Large intestine (tissue), 12 donors: ENCODE measurements at places on chromosomes 12 and 14. TPM values are rescaled to one million over a fixed set of nuclear protein-coding genes. Genes with fewer than 3 reads are reported as not detected.
A peak's percentile ranks its signal among the peaks of the same experiment; 100 is the strongest.

DNA sequence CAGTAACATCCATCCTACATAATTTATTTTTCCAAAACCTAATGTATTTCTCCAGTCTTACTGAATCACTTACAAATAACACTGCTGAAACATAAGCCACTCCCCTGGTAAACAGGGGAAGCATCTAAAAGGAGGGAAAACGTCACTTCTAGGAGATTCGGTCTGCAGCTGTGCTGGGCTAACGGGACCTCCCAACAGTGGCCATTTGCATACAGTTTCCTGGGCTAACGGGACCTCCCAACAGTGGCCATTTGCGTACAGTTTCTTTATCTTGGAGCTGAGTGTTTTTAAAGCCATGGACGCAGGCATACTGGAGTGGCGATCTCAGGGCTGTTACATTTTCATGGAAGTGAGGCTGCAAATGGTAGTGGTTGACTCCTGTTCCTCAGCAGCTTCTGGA, 242.9 kb downstream of the TMEM132D start:
- no peak overlapping the region for H3K4me3 ChIP-seq
- H3K27ac ChIP-seq, result no peak overlapping the region
- H3K36me3 ChIP-seq, result no peaks in the 10 kb centered on the region
- no peaks in the 10 kb centered on the region for H3K27me3 ChIP-seq
- no peak for DNase-seq

- H3K4me1 ChIP-seq, result peaks cover 2% of the 10 kb centered on the region
- no peaks in the 10 kb centered on the region for H3K36me3 ChIP-seq
- peak overlapping the region; percentile 38 for H3K4me3 ChIP-seq
- peak overlapping the region; percentile 76 for H3K27ac ChIP-seq
- H3K27me3 ChIP-seq, result no peaks in the 10 kb centered on the region
- DNase-seq, result no peak
These were observed 44.7 kb upstream of the FBRSL1 start for GRCh38 chr12:132444957-132445883.

- peaks cover 2% of the 10 kb centered on the region for H3K4me1 ChIP-seq
- DNase-seq, result no peak
- no peaks in the 10 kb centered on the region for H3K27me3 ChIP-seq
These were observed 3.7 kb downstream of the HIF1A start for GRCh38 chr14:61699027-61699426.

DNA sequence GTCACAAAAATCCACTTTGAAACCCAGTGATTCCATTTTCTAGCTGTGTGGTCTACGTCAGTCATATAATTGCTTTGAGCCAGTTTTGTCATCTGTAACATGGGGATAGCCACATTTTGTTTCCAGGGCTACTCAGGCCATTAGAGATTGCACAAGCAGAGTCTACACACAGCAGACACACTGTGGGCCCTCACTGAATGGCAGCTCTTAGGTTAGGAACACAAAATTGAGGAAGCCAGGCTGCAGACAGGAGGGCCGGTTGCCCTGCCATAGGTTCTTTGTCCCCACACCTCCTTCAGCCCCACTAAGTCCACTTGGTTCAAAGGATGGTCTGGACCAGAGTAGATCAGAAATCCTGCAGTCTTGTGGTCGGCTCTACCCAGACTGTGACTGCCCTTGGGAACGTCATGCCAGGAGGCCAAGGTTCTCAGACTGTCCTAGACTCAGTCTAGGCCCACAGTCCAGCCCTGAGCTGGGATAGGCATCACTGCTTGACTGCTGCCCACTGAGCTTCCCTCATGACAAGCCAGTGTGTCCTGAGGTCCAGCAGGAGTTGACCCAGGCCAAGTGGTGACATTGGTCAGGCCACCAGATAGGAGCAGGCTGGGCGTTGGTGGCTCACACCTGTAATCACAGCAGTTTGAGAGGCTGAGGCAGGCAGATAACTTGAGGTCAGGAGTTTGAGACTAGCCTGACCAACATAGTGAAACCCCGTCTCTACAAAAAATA, 3.8 kb upstream of the MYH7 start:
- no peak overlapping the region for H3K27ac ChIP-seq
- H3K4me3 ChIP-seq, result no peak overlapping the region
- H3K27me3 ChIP-seq, result no peaks in the 10 kb centered on the region
- peaks cover 5% of the 10 kb centered on the region for H3K4me1 ChIP-seq

DNA sequence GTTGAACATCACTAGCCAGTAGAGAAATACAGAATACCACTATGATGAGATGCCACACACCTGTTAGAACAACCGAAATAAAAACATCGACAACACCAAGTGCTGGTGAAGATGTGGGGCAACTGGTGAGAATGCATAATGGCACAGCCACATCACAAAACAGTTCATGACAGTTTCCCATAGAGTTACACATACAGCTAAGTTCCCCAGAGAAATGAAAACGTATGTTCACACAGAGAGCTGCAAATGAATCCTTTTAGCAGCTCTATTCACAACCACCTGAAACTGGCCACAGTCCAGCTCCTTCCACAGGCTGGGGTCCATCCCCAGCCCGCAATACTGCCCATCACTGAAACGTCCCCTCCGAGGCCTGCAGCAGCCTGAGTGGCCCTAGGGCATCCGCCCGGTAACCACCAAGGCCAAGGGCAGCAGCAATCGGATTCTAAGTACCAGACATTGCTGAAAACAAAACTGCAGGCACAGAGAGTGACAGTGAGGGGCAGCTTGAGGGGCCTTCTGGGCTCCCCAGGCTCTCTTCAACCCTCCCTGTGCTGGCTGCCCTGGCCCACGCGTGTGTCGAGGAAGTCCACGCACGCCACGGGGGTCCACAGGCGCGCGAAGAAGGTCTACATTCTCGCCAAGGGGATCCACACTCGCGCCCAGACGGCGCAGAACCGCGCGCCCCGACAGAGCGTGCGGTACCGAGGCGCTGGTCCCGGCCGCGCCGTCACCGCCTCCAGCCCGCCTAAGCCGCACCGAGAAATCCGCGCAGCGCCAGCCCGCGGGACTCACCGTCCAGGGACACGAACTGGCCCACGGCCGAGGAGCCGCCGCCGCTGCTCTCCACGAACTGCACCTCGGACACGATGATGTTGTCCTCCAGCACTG, 903 bp downstream of the BRF1 start:
- DNase-seq, result no peak
- peak overlapping the region; percentile 66 for H3K4me3 ChIP-seq
- no peaks in the 10 kb centered on the region for H3K36me3 ChIP-seq

DNA sequence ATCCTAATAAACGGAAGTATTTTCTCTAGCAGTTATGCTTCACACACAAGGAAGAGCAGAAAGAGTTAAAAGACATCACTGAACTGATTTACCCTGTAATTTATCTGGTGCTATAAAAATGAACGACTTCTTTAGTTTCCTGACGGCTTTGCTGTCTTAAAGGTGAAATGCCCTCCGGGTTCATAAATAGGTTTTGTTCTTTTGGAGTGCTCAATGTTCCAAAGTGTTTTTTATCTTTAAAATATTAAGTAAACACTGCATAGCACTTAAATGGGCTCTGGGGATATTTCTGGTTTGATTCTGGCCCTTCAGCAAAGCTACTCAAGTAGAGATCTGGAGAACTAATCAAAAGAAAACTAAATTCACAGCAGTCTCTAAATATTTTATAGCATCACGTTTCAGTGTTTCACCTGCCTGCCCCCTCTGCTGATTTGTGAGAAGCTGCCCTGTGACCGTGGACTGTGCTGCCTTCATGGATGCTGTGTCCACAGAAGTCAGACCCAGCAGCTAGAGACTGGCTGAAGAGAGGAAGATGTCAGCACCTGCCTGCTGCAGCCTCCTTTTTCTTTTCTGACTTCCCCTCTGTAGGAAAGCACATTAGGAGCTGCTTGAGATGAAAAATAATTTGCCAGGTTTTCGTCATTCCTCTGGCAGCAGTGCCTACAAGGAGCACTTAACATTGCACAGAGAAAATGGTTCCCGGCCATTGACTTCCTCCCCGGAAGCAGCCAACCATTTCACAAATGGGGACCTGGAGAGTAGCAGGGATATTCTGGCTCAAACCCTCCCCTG, 205.1 kb upstream of the FSCB start:
- no peaks in the 10 kb centered on the region for H3K36me3 ChIP-seq
- H3K27me3 ChIP-seq, result no peaks in the 10 kb centered on the region
- H3K4me1 ChIP-seq, result no peaks in the 10 kb centered on the region
- DNase-seq, result no peak
- H3K27ac ChIP-seq, result no peak overlapping the region

DNA sequence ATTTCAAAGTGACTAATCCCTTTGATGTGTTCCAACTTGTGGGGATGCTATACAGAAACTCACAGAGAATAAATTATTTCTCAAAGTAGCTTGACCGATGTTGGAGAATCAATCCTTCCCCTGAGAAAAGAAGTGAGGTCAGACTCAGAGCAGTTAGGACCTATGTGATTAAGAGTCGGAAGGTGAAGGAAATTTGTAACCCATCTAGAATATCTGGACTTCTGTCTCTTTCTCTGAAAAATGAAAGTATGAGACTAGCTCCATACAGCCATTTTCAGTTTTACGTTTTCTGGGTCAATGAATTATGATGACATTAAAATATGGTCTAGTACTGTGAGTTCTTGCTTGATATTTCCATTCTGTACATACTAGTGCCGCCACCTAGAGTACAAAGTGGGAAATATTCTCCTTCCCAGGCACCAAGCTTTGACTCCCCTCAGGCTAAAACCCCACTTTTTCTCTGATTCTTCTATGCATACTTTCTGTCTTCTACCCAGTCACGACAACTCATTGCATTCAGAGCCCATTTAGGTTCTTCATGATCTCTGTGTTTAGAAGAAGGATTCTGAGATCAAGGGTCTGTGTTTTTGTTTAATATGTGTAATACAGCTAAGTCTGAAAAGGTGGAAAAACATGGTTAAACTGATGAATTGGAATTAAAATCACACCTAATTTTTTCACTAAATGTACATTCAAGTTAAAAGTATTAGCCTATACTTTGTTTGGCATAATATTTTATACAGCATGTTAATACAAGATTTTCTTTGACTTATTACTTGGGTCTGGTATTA, 6.9 kb upstream of the NTS start:
- H3K4me3 ChIP-seq, result no peak overlapping the region
- H3K27ac ChIP-seq, result no peak overlapping the region
- no peaks in the 10 kb centered on the region for H3K36me3 ChIP-seq
- DNase-seq, result peak; percentile 58
- H3K27me3 ChIP-seq, result no peaks in the 10 kb centered on the region

- no peak for DNase-seq
- no peaks in the 10 kb centered on the region for H3K27me3 ChIP-seq
- H3K36me3 ChIP-seq, result no peaks in the 10 kb centered on the region
- no peak overlapping the region for H3K27ac ChIP-seq
- no peak overlapping the region for H3K4me3 ChIP-seq
These were observed 175.1 kb downstream of the TTC7B start for GRCh38 chr14:90641168-90641567.

DNA sequence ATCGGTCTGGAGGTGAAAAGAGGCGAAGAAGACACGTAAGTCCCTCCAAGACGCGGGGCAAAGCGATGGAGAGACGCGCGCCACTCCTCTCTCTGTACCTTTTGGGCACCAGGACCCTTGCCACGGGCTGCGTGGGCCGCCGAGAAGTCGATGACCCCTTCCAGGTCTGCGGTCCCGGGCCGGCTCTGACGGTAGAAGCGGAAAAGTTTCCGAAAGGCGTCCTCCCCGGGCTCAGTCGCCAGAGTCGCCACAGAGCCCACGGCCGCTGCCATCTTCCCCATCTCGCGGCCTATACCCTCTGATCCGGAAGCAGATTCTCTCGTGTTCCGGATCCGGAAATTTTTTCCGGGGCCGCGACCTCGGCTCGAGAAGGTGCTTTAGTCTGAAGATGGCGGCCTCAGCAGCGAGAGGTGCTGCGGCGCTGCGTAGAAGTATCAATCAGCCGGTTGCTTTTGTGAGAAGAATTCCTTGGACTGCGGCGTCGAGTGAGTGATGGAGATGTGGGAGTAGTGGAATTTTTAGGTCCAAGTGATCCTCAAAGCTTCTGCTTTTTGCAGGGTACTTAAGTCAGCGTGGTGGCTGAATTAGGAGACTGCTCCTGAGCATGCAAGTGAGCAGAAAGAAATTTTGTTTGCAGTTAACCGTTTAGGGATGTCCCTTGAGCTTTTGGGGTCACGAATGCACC, at the start of the genes ALKBH1 and SLIRP:
ALKBH1 (minus strand) TSS at position 300 of the 685 bp plus-strand sequence; CDS start at position 281, 19 bp downstream.
SLIRP (plus strand) TSS at position 380 of the 685 bp plus-strand sequence; CDS start at position 389, 9 bp downstream.
- no peaks in the 10 kb centered on the region for H3K27me3 ChIP-seq
- peaks cover 18% of the 10 kb centered on the region for H3K4me1 ChIP-seq
- peaks cover 35% of the 10 kb centered on the region for H3K36me3 ChIP-seq
- H3K27ac ChIP-seq, result peak within 1 kb of the TSS; percentile 30

GRCh38 chr14:105508069-105508468, 17.0 kb downstream of the TEDC1 start:
- no peaks in the 10 kb centered on the region for H3K4me1 ChIP-seq
- no peak overlapping the region for H3K4me3 ChIP-seq
- H3K27me3 ChIP-seq, result peaks cover 6% of the 10 kb centered on the region
- DNase-seq, result no peak

GRCh38 chr12:103353913-103354312, 141.9 kb downstream of the C12orf42 start:
- no peak for DNase-seq
- no peaks in the 10 kb centered on the region for H3K36me3 ChIP-seq
- H3K27me3 ChIP-seq, result no peaks in the 10 kb centered on the region

DNA sequence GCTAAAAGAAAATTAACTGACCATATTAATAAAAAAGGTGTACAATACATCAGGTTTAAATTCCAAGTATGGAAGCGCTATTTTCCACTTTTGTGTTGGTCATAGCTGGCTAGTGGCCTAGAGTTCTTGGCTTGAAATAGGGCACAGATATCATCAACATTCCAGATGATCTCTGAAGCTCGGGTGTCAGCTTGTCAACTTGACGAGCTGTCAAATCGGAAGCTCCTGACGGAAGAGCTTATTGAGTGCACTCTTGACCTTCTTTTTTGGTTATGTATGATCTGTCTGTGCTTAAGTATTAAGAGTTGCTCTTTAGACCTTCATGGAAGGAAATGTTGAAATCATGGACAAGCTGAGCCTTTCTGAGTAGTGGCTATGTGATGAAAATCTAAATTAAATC, 177.9 kb downstream of the APAF1 start:
- no peak for DNase-seq
- H3K4me1 ChIP-seq, result no peaks in the 10 kb centered on the region
- no peak overlapping the region for H3K4me3 ChIP-seq
- no peaks in the 10 kb centered on the region for H3K27me3 ChIP-seq

GRCh38 chr12:22882559-22882958, 257.6 kb downstream of the ETNK1 start:
- no peaks in the 10 kb centered on the region for H3K36me3 ChIP-seq
- H3K27me3 ChIP-seq, result no peaks in the 10 kb centered on the region
- H3K27ac ChIP-seq, result no peak overlapping the region
- no peak for DNase-seq
- no peak overlapping the region for H3K4me3 ChIP-seq
- H3K4me1 ChIP-seq, result no peaks in the 10 kb centered on the region

- H3K4me1 ChIP-seq, result no peaks in the 10 kb centered on the region
- DNase-seq, result no peak
- H3K27me3 ChIP-seq, result no peaks in the 10 kb centered on the region
- no peak overlapping the region for H3K4me3 ChIP-seq
- H3K27ac ChIP-seq, result no peak overlapping the region
- no peaks in the 10 kb centered on the region for H3K36me3 ChIP-seq
These were observed 11.2 kb downstream of the SLC17A8 start for GRCh38 chr12:100368066-100368465.

- no peak overlapping the region for H3K27ac ChIP-seq
- H3K4me3 ChIP-seq, result no peak overlapping the region
- no peaks in the 10 kb centered on the region for H3K4me1 ChIP-seq
- DNase-seq, result no peak
- no peaks in the 10 kb centered on the region for H3K36me3 ChIP-seq
These were observed 212.9 kb downstream of the PAX9 start for GRCh38 chr14:36874396-36875138.

GRCh38 chr12:110936367-110937103, 16.2 kb upstream of the MYL2 start:
- no peak for DNase-seq
- no peaks in the 10 kb centered on the region for H3K27me3 ChIP-seq
- H3K27ac ChIP-seq, result no peak overlapping the region
- no peaks in the 10 kb centered on the region for H3K4me1 ChIP-seq
- H3K36me3 ChIP-seq, result no peaks in the 10 kb centered on the region

ADCY6 gene
- 54.2 TPM for polyA plus RNA-seq

CDH24 gene
- 10.5 TPM for polyA plus RNA-seq

SMIM41 gene
- 0.88 TPM for polyA plus RNA-seq

CCDC60 gene
- polyA plus RNA-seq, result 0.01 TPM
